ENCODE measurements at places on chromosomes 7 and 10. TPM values are rescaled to one million over a fixed set of nuclear protein-coding genes. Genes with fewer than 3 reads are reported as not detected.

The BICC1 gene
- total RNA-seq: not detected

The DRGX gene
- not detected for total RNA-seq

The EPHA1 gene
- total RNA-seq: 30.7 TPM

The SPDYE11 gene
- total RNA-seq: not detected

The UTF1 gene
- not detected for total RNA-seq

The TMEM209 gene
- 34.5 TPM for total RNA-seq

The GRB10 gene
- total RNA-seq: 7.7 TPM

Data from CD4-positive, alpha-beta memory T cell (primary cell).